CD4-positive, alpha-beta T cell treated with Interleukin-4 for 4 hours (primary cell): ENCODE measurements at places on chromosomes 4 and X.
A peak's percentile ranks its signal among the peaks of the same experiment; 100 is the strongest.

GRCh38 chr4:17709763-17710068, 71.7 kb downstream of the FAM184B start:
- DNase-seq = no peak

GRCh38 chr4:186019269-186019668, 49.7 kb upstream of the TLR3 start:
- DNase-seq = no peak

GRCh38 chr4:83180431-83180968, 66.0 kb upstream of the PLAC8 start:
- peak; percentile 8 for DNase-seq

DNA sequence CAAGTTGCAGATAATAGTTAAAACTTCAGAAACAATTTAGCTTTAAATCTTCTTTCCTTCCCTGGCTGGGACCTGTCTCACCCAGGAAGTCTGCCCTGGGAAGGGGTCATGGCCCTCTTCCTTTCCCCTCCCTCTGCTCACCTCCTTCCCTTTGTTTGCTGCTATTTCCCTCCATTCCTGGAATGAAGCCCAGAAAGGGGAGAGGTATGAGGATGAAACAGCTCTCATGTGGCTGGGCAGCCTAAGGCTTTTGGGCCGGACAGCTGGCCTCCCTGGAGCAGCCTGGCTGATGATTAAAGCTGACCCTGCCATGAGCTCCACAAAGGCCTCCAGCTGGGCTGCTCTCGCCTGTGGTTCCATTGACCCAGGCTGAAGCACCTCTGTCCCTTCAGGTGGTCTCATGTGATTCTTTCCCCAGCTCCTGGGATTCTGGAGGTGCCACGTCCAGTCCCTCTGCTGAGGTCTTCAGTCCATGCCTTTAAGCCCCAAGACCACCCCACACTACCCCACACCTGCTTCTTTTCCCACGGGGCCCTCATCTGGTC, 202.1 kb downstream of the PTTG2 start:
- no peak for DNase-seq

DNA sequence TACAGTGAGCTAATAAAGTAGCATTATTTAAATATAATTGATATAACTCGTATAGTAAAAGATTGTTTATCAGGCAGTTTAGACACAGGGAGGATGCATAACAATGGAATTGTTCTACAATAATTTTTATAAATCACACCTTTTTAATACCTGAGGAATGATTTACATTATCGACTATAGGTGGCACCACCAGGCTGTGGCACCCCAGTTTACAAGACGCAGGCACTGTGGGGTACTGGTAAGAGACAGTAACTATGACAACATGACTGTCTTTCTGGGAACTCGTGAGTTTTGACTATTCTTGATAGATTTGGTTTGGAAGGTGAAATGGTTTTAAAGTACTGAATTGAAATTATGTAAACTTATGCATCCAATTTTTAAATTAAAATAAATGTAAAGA, 27.1 kb upstream of the STBD1 start:
- DNase-seq = peak; percentile 41

- DNase-seq = no peak
These were observed 87.3 kb downstream of the PRSS12 start for GRCh38 chr4:118265312-118266144.

GRCh38 chr4:172750910-172751309, 417.7 kb upstream of the GALNT7 start:
- no peak for DNase-seq

GRCh38 chrX:24657671-24658386, 10.7 kb upstream of the PCYT1B start:
- no peak for DNase-seq

DNA sequence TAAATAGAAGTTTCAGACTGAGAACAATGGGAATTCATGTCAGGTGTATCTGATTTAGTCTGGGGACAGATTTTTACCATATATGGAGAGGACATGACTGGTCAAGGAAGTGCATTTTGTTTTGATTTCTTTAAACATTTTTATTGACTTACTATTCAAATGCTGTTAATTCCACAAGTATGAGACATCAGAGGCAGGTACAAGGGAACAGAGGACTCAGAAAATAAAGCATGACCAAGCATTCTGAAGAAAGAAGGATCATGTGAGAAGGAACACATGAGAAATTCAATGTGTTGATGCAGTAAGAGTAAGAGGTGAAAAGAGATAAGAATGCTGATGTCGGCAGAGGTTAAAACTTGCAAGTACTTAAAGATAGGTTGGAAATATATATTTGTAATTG, 1452.6 kb downstream of the PCDH7 start:
- DNase-seq = no peak

- DNase-seq = no peak
These were observed 34.7 kb downstream of the FRMPD3 start for GRCh38 chrX:107484002-107484726.

DNA sequence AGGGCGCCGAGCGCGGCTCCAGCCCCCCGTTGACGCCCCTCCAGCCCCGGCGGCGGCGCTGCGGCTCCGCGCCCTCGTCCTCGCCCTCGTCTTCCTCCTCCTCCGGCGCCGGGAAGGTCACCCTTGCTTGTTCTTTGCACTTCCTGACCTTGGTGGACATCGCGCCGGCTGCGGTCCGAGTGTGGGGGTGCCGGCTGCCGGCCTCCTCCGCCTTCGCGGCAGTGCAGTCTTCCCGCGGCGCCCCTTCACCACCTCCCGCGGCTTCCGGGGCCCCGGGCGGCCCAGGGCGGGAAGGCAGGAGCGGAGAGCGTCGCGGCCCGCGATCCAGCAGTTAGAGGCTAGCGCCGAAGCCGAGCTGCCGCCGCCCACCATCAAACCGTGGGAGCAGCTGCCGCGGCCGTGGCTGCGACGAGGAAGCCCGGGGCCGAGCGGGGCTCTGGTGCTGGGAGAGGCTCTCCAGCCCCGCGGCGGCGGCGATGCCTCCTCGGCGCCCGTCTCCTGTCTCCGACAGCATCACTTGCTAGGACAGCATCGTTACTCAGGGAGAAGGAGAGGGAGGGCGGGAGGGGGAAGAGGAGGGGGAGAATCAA, at the start of gene TRPC3:
Gene TRPC3, minus strand, starts transcription at position 540 of the 590 bp plus-strand sequence. Its CDS starts 380 bp downstream, at position 160.
- no peak for DNase-seq

DNA sequence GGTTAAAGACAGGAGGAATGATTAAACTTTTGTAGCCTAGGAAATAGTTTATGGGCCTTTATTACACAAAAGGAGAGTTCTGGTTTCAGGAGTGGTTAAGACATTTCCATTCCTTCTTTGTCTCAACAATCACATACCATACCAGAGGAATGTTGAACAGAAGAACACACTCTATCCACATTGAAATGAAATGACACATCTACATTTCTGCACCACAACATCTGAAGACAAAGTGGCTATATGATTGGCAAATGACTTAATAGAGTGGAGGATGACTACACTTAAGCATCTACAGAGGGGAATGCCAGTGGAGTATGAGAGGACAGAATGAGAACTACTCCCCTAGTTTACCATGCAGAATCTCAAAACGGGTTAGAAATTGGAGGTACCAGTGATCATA, 8.0 kb downstream of the CYP2U1 start:
- DNase-seq = no peak

DNA sequence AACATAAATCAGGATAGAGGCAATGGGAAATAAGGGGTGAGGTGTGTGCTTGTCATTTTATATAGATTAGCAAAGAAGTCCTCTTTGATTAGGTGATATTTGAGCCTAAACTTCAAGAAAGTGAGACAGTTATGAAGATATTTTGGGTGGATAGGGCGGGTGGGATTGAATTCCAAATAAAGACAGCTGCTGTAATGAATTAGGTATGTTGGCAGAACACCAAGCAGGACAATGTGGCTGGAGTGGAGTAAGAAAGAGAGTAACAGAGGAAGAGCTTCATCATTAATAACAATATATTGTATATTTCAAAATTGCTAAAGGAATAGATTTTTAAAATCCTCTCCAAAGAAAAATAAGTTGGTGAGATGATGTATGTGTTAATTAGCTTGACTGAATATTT, 91.0 kb upstream of the CENPE start:
- no peak for DNase-seq

- no peak for DNase-seq
These were observed 406.5 kb downstream of the IQCM start for GRCh38 chr4:149409146-149409545.

- DNase-seq = peak; percentile 59
These were observed 82.6 kb downstream of the GK start for GRCh38 chrX:30735839-30736238.

DNA sequence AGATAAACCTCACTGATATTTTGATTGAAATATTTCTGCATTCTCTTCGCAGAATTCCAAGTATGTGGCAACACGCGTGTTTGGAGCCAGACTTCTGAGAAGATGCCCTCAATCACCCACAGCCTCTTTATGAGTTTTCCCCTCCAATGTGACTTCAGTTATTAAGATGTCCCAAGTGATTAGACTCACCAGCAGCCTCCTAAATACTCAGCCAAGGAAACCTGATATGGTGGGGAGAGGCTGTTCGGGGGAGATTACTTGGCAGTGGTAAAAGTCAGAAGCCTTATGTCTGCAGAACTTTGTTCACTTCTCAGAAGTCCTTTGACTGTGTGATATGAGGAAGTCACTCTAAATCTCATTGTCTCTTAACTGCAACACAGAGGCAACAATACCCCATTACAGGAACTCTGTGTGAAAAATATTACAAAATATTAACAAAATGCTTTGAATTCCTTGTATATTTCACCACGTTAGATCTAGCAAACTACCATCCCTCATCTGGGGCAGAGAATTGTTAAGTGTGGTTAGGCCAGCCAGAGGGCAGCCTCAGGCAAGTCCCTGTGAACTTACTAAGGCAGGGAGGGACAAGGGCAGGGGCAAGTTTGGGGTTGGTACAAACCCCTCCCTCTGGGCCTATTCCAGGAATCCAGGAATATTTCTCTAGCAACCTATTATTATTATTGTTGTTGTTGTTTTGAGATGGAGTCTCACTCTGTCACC, 151.4 kb upstream of the USP9X start:
- no peak for DNase-seq

- no peak for DNase-seq
These were observed 123.4 kb upstream of the ATP6AP2 start for GRCh38 chrX:40457406-40457805.

- no peak for DNase-seq
These were observed 43.1 kb downstream of the CXXC4 start for GRCh38 chr4:104451573-104451972.

DNA sequence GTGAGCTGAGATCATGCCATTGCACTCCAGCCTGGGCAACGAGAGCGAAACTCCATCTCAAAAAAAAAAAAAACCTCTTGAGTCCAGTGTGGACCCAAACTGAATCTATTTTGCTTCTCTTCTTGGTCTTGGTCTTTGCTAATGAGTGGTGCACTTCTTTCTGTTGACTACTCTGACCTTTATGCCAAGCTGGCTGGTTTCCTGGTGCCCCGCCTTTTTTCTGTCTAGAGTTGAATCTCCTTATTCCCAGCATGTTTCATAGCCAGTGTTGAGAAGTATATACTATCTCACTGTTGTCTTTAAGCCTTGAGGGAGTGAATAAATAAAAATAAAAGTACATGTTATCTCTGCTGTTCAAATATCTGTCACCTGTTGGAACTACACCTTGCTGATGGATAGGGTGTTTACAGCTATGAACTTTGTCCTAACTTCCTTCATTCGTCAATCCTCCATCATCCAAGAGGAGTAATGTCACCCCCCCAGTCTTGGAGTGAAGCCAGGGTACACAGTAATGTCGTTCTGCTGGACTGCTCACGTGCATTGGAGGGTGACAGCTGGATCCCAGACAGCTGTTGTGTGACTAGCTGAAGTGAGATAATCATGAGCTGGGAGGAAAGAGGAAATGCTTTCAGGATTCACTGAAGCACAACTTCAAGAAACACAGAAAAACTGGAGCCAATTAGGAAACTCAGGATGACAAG, 99.3 kb upstream of the PRKG2 start:
- DNase-seq = no peak

DNA sequence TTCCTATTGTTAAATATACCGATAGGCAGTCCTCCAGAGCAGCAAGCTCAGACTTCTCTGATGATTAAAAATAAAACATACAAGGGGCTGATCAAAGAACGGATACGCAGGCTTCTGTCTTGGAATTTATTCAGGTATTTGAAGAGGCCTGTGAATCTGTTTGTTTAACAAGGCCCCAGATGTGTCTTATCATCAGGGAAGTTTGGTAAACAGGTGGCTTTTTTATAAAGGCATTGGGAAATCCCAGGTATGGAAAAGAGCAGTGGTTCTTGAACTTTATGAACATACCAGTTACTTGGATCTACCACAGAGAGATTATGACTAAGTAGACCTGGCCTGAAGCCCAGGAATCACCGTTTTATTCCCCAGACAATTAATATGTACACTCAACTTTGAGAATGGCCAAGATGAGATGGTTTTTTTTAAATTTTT, 47.9 kb downstream of the SOWAHB start:
- DNase-seq = no peak

DNA sequence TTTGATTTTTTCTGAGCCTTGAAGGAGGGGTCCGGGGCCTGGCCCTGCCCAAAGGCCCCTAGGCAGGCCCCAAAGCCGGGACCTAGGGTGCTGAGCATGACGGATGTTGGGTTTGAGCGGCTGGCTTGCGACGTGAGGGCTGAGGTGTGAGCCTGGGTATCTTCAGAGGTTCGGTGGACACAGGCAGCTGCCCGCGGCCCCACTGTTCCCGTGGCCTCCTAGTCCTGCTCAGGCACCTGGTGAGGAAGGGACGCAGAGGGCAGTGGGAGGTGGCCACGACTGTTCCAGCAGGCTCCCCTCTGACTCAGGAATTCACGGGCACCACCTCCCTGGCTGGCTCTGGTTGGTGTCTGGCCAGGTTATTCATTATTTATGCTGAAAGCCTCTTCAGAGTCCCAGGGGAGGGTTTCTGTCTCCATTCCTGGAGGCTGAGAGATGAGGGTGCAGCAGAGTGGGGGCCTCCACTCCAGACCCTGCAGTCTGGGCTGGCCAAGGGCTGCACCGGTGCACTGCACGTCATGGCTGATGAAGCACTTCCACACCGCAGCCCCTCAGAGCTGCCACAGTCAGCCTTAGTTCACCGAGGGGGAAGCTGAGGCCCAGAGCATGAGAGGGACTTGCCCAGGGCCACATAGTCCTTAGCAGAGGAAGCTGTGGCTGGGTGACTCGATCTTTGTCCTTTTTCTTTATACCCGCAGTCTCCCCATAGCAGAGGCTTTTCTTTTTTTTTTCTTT, 2.2 kb downstream of the MSANTD1 start:
- no peak for DNase-seq

DNA sequence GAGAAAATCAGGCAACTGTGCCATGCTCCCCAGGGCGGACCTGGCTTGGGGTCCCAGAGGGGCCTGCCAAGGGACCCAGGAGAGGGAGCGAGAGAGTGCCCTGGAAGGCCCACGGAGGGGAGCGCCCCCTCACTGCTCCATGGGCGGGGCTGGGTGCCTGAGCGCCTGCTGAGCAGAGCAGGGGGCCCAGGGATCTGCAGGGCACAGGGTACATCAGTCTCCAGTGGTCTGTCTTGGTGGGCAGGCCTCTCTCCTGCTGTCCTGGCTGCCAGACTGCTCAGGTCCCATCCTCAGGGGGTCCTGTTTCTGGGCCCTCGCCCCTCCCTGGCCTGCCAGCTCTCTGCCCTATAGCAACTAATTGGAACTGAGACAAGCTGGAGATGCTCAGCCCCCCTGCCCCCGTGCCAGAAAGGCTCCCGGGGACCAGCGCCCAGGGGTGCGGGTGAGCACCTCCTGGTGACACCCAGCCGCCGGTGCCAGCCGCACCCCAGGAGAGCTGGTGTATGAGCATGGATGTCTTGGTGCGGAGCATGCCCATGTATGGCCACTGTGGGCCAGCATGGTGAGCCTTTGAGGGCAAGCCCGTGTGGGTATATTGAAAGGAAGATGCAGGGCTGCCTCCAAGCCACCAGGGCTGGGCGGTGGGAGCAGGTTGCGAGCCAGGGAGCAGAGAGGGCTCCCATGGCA, 1.3 kb downstream of the BGN start:
- DNase-seq = no peak
